ENCODE measurements at places on chromosomes 12 and 14.

- DNase-seq = no peak
These were observed 11.1 kb downstream of the BCL11B start for GRCh38 chr14:99260587-99261551.

- DNase-seq = no peak
These were observed 102.7 kb upstream of the DACT1 start for GRCh38 chr14:58535044-58535443.

DNA sequence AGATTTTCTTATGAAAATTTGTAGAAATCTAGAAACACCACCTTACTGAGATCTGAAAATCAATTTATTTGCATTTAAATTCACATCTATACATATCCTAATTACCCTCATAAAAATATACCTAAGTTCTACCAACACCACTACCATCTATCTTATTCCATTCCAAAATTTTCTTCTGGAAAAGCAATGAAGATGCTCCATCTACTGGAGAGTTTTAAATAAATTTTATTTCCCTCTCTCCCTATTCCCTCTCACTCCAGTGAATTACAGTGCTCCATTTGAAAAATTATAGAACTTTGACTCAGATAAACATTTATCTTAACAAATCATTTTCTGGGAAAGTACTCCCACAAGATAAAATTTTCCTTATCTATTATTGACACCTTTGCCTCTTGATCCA is 2.3 kb upstream of the C14orf39 start:
- DNase-seq = no peak

- DNase-seq = no peak
These were observed 17.3 kb upstream of the CHGA start for GRCh38 chr14:92905667-92906066.

- no peak for DNase-seq
These were observed 14.2 kb upstream of the PPP1R12A start for GRCh38 chr12:79949098-79949497.

- DNase-seq = no peak
These were observed 28.9 kb downstream of the PTGER2 start for GRCh38 chr14:52342849-52343596.

DNA sequence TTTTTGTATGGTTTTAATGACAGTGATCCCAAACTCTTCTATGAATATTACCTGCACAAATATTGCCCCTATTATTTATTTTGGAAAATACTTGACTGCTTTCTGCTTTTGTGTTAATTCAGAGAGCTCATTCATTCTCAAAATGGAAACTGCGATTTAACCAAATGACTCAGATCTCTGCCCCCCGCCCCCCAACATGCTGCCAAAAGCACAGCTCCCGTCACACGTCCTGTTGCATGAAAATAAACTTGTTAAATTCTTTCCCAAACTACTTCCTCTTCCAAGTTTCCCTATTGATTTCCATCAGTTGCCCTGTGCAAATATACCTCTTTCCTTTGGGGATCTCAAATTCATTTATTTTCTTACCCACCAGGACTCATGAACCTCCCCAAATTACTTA is 18.0 kb upstream of the NRDE2 start:
- no peak for DNase-seq

GRCh38 chr12:95995238-95996031 is 709 bp downstream of the HAL start:
- no peak for DNase-seq

GRCh38 chr12:26770239-26771070 is 62.5 kb downstream of the ITPR2 start:
- no peak for DNase-seq

GRCh38 chr12:93848523-93849101 is 171.4 kb downstream of the CRADD start:
- no peak for DNase-seq

- DNase-seq = no peak
These were observed 44.6 kb downstream of the MAX start for GRCh38 chr14:65057695-65058094.

DNA sequence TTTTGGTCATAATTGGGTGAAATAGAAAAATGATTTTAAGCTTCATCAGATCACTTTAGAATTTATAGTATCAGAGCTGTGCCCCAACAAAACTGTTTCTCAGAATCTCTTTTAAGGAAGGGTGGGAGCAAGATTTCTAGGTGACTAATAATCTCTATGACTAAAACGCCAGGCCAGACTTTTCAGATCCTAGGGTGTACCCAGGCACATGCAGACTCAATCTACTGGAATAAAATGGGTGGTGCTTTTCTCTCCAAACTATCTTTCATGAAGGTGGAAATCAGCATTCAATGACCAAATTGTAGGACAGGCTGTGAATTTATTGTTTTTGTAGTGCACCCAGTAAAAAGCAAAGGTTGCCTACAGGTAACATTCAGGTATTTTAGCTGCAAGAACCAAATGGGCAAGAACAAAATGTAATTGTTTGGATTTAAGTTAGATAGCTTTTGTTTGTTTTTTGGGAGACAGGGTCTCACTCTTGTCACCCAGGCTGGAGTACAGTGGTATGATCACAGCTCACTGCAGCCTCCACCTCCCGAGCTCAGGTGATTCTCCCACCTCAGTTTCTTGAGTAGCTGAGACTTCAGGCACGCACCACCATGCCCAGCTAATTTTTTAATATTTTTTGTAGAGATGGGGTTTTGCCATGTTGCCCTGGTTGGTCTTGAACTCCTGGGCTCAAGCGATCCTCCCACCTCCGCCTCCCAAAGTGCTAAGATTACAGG is 49.5 kb downstream of the PPP2R5C start:
- DNase-seq = no peak

DNA sequence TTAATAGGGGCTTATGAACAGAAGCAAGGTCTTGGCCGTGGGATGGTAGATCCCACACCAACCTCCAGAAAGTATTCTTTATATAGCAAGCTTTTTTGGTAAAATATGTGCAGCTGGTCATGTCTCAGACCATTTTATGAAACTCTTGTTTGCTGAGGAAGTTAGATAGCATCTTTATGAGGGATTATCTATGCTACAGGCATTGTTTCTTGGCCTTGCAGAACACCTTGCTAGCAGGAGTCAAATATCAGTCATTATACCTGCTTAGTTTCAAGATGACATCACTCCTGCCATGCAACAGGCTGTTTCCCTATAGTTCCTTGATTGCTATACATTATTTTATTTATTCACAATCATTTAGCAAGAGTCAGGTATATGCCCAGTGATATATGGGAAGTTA is 84.8 kb upstream of the LRFN5 start:
- DNase-seq = no peak

- no peak for DNase-seq
These were observed 45.1 kb downstream of the ARID2 start for GRCh38 chr12:45774508-45775162.

- no peak for DNase-seq
These were observed 4.0 kb upstream of the AQP2 start for GRCh38 chr12:49946497-49946896.

DNA sequence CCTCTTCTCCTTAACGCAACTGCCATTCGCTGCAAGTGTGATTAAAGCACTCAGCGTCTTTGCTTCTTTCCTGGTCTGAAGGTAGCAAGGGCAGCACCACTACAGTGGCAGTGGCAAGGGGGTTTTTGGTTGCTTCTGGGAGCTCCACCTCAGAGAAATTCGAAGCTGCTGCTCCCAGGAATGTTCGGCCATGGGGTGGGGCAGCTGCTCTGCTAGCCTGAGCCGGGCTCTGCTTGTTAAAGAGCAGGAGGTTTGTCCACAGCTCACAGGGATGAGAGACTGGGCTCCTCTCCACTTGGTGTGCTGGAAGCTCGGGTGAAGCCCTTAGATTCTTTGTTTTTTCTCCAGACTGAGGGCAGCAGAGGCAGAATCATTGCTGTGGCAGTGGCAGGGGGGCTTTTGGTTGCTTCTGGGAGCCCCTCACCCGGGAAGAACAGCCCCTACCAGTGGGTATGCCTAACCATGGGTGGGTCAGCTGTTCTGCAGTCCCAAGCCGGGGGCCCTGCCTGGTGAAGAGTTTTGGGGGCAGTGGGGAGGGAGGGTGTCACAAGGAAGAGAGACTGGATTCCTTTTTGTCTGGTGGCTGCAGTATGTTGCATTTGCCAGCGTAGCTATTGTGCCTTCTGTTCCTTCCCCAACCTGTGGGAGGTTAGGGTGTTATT is 340.2 kb downstream of the AEBP2 start:
- no peak for DNase-seq

DNA sequence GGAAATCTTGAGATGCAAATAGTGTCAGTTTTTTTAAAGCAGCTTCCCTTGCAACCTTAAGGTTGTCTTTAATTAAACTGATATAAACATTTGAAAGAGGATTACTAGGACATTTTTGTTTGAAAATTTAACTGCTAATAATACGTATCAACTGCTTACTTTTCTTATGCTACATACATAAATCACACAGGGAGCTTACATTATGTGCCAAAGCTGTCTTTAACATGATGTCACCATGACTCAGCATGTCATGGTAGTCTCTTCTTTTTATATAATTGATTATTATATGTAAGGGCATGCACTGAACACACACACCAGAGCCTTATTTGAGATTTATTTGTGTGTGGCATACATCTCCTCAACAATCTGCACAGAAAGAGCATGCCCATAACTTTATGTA is 63.0 kb upstream of the PTHLH start:
- no peak for DNase-seq

GRCh38 chr12:104576980-104577580 is 120.3 kb downstream of the CHST11 start:
- DNase-seq = no peak

GRCh38 chr14:76900682-76901081 is 74.5 kb downstream of the LRRC74A start:
- no peak for DNase-seq

Data from activated CD4-positive, alpha-beta T cell treated with anti-CD3 and anti-CD28 coated beads for 24 hours (primary cell).